NCI-H2171 treated with DMSO at 0.1 percent for 48 hours (cell line): ENCODE measurements at places on chromosomes 12 and 14.

DNA sequence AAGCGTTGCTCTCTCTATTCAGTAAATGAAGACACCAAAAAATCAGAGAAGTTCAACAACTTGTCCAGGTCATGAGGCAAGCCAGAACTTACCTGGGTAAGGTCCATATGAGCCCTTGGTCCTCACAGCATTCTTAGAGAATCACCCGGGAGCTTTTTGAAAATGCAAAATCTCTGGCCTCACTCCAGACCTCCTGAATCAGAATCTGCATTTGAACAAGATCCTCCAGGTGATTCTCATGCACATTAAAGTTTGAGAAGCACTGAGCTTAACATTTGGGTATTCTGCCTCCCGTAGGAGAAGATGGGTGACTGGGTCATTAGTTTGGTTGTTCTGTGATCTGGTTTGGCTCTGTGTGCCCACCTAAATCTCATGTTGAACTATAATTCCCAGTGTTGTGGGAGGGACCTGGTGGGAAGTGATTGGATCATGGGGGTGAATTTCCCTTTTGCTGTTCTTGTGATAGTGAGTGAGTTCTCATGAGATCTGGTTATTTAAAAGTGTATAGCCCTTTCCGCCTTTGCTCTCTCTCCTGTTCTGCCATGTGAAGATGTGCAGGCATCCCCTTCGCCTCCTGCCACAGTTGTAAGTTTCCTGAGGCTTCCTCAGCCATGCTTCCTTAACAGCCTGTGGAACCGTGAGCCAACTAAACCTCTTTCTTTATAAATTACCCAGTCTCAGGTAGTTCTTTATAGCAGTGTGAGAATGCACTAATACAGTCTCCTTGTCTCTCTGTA lies 221.2 kb downstream of the RAD51B start:
- DNase-seq = no peak

DNA sequence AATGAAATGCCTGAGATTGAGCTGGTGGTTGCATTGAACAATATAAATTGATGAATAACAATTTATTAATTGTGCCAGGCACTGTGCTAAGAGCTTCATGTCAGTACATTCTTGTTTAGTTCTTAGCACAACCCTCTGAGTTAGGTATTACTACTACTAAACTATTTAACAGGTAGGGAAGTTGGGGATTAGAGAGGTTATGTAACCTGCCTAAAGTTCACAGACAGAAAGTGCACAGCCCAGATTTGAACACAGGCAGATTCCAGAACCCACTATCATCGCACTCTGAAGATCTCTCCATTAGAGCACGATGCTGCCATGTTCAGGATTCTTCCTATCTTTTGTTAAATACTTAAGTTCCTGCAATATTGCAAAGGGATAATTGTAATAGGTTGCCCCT lies 49.3 kb downstream of the ETV6 start:
- no peak for DNase-seq

DNA sequence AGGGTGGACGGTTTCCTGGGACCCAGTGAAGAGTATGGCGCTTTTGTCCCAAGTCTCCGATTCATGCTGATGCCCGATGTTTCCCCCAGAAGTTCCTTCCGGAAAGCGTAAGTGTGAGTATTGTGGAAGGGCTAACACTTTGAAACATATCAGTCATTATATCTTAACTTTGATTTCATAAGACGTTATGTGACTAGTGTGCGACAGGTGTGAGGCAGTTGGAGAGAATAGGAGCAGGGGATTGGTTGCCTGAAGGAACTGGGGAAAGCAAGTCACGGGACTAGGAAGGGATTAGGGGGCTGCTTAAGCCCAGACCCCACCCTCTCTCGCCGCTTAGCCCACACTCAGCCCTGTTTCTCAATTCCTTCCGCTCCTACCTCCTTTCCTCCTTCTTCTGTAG lies 154.9 kb downstream of the CHST11 start:
- DNase-seq = no peak

DNA sequence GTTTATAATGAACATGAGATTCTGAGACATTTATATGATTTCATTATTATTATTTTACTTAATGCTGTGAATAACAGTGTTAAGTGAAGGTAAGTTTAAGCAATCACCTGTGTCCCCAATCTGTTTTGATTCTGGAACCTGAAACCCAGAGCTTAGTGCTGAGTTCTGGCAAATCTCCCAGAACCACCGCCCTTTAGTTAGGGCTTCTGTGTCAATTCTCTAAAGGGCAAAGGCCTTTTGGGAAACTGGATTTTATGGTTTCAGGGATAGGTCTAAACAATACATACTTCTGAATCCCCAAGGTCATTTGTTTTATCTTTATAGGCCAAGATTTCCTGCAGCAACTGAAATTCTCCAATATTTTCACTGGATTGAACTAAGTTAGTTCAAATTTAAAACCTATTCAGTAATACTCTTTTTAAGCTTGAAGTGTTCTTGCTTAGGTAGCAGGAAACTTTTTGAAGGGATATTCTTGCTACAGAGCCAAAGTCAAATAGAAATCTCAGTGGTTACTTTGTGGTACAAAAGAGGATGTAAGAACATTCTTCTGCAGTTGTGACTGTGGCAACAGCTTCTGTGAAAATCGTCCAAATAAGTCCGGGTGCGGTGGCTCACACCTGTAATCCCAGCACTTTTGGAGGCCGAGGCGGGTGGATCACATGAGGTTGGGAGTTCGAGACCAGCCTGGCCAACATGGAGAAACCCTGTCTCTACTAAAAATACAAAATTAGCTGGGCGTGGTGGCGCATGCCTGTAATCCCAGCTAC lies 10.0 kb upstream of the PKP2 start:
- peak; percentile 87 for DNase-seq

GRCh38 chr12:119620490-119620889 lies 26.9 kb downstream of the TMEM233 start:
- no peak for DNase-seq

- DNase-seq = no peak
Measured at GRCh38 chr12:66896797-66897196, 217.9 kb upstream of the GRIP1 start.

DNA sequence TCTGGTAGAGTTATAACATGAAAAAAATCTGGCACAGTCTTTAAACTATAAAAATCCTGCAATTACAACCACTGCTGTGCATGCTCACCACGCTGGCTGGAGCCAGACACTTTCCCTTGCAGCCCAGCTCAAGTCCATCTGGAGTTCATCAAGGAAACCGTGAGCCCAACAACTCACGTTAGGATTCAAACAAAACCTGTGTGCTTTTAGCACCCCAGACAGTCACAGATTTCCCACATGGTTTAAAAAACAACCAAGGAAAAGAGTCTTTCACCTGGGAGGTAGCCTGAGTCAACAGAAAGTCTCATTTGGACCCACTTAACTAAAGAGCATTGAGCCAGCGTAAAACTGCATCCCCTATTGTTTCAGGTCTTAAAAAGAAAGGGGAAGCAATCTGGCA lies 4.7 kb downstream of the LRIG3 start:
- DNase-seq = peak; percentile 91

- DNase-seq = no peak
Measured at GRCh38 chr12:102763471-102763870, 153.6 kb downstream of the PAH start.

- DNase-seq = no peak
Measured at GRCh38 chr12:57609101-57609780, 2.0 kb upstream of the ARHGEF25 start.

DNA sequence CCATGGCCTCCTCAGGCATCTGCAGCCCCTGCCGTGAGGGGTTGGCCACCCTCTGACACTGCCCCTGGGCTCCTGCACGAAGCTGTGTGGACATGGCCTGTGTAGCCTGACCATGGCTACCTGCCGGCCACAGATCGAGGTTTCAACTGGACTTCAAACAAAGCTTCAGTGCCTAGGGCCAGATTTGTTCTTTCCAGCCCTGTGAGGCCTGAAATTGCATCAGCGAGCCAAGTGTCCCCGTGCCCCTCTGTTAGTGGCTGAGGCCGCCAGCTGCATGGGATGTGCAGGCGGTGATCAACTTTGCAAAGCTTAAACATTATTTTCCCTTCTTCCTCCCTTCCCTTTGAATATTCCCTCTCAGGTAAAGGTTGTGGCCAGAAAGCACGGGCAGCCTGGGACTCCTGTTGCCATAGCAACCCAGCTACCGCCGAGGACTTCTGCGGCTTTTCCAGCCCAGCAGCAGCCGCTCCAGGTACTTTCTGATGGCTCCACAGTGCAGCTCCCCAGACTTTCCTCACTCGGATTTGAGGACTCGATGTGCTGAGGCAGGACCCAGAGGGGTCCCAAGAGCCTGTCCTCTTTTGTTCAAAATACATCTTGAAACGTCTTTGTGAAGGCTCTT lies 35.8 kb downstream of the DDX51 start:
- DNase-seq = no peak

- DNase-seq = peak; percentile 13
Measured at GRCh38 chr12:100987552-100988521, 193.3 kb downstream of the ANO4 start.

DNA sequence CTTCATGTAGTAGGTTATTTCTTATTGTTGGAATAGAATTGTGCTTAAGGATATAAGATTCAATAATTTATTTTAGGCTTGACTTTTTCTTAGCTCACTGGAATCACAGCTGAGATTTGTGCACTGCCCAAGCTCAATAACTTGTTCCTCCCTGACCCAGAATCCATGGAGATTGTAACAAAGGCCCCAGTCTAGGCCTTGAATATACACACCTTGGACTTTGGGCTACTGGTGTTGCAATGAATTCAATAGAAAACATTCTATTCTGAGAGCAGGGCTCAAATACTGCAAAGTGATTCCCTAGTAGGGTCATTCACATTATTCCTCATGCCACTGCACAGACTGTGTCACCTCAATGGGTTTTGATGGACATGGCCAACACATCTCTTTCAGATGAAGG lies 352.4 kb downstream of the GALC start:
- no peak for DNase-seq

GRCh38 chr12:19553175-19553574 lies 113.9 kb downstream of the AEBP2 start:
- peak; percentile 40 for DNase-seq

DNA sequence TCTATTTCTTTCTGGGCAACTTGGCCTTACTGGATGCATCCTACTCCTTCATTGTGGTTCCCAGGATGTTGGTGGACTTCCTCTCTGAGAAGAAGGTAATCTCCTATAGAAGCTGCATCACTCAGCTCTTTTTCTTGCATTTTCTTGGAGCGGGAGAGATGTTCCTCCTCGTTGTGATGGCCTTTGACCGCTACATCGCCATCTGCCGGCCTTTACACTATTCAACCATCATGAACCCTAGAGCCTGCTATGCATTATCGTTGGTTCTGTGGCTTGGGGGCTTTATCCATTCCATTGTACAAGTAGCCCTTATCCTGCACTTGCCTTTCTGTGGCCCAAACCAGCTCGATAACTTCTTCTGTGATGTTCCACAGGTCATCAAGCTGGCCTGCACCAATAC lies 5.3 kb downstream of the OR4N5 start:
- no peak for DNase-seq

DNA sequence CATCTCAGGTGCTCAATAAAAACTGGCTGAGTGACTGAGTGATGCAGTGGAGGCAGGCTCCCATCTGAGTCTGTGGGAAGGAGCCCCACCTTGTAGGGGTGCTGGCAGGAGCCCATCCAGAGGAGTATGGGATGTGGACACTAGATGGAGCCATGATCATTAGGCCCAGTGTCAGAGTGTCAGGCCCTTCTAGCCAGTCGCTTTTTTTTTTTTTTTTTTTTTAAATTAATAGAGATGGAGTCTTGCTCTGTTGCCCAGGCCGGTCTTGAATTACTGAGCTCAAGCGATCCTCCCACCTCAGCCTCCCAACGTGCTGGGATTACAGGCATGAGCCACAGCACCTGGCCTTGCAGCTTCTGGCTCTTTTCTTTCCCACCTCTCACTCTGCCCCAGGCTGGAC lies 11.5 kb downstream of the RITA1 start:
- peak; percentile 77 for DNase-seq

GRCh38 chr14:50804181-50804721 lies 26.7 kb downstream of the NIN start:
- DNase-seq = no peak

DNA sequence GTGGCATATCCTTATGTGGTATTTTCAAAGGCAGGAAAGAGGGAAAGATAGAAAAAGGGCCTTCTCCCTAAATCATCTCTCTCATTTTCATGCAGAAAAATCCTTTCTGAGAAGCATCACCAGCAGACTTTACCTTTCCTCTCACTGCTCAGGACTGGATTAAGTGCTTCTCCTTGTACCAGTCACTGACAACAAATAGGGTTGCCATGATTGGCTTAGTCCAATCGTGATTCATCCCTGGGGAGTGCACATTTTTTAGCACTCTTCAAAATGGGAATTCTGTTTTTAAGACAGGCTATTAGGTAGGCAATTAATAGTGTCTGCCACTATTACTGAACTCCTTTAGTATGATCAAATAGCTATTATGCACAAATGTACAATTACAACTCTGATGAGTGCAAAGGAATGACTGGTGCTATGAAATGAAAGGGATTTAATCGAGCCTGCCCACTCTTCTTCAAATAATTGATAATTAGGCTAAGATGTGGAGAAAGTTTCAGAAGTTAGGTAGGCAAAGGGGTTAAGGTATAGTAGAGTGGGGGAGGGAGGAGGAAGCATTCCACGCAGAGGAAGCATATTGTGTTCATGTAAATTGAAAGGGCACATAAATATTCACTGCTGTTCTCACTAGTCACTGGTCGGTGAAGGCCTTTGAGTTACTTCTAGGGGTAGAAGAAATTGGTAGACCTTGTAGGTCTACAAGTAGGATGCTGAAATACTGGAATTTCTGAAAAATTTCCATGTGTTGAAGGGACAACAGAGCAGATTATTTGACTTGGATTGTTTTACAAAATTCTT lies 84.0 kb downstream of the MSRB3 start:
- DNase-seq = no peak

DNA sequence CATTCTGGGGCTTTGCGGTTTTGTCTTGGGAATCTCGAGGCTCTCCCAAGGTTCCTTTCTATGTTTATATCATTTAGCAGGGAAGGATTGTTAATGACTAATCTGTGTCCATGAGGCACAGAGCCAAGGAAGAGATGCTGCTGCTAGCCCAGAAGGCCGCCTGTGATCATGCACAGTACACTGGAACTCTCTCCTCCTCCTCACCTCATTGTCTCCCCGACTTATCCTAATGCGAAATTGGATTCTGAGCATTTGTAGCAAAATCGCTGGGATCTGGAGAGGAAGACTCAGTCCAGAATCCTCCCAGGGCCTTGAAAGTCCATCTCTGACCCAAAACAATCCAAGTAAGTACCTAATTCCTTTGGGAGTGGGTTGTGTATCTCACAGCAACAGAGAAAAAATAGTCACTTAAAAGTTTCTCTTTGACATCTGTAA lies at the start of gene NR1H4:
Gene NR1H4, plus strand, starts transcription at position 151 of the 435 bp plus-strand sequence. CDS start 19,458 bp downstream, outside the sequence.
- no peak for DNase-seq
